ENCODE measurements at places on chromosomes 16 and 17. TPM values are rescaled to one million over a fixed set of nuclear protein-coding genes. Genes with fewer than 3 reads are reported as not detected.

DNA sequence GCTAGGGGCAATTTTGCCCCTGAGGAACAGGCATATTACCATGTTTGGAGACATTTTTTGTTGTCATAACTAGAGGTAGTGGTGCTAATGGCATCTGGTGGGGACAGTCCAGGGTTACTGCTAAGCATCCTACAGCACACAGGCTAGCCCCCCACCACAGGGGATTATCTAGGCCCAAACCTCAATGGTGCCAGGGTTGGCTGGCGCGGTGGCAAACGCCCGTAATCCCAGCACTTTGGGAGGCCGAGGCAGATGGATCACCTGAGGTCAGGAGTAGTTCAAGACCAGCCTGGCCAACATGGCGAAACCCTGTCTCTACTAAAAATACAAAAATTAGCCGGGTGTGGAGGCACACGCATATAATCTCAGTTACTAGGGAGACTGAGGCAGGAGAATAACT is 15.2 kb downstream of the C1QTNF1 start:
- DNase-seq, result peak; percentile 18

The SLFN5 gene
- total RNA-seq, result 8.5 TPM

The CLEC3A gene
- total RNA-seq, result not detected

The YBX2 gene
- total RNA-seq, result 17.9 TPM

The SAMD14 gene
- 2.6 TPM for total RNA-seq

- no peak for DNase-seq
Observed at GRCh38 chr17:40099619-40100418, 570 bp downstream of the NR1D1 start.

The NME3 gene
- total RNA-seq, result 49.1 TPM

DNA sequence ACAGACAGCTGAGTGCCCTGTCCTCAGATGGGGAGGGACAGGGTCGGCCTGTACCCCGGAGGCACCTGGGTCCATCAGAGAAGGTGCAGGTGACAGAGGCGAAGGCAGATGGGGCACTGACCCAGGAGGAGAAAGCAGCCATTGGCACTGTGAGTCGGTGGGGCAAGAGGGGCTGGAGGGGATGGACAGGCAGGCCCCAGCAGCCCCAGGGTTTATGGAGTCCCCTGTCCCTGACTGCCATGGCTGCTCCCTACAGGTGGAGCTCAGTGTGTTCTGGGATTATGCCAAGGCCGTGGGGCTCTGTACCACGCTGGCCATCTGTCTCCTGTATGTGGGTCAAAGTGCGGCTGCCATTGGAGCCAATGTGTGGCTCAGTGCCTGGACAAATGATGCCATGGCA is 32.1 kb downstream of the ANKRD40 start:
- peak; percentile 84 for DNase-seq

DNA sequence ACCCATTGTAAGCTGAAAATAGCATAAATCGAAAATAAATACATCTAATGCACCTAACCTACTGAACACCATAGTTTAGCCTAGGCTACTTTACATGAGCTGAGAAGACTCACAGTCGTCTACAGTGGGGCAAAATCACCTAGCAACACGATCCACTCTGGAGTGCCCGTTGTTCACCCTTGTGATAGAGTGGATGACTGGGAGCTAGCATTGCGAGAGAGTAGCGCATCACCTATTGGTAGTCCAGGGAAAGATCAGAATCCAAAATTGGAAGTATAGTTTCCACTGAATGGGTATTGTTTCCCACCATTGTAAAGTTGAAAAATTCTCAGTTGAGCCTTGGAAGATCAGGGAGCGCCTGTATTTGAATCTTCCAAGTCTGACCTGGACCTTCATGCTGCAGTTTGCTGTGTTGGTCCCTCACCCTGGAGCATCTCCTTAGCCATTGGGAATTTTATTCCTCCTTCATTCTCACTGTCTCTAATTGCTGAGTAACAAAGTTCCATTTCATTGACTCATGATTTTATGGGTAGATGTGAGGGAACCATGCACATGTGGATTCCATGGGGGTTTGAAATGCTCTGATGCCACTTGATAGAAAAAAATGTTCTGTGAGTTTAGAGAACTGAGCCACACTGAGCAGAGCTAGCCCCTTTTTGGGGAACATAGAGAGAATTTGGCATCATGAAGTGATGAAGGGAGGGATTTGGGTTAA is 19.6 kb downstream of the AKAP1 start:
- DNase-seq, result no peak

DNA sequence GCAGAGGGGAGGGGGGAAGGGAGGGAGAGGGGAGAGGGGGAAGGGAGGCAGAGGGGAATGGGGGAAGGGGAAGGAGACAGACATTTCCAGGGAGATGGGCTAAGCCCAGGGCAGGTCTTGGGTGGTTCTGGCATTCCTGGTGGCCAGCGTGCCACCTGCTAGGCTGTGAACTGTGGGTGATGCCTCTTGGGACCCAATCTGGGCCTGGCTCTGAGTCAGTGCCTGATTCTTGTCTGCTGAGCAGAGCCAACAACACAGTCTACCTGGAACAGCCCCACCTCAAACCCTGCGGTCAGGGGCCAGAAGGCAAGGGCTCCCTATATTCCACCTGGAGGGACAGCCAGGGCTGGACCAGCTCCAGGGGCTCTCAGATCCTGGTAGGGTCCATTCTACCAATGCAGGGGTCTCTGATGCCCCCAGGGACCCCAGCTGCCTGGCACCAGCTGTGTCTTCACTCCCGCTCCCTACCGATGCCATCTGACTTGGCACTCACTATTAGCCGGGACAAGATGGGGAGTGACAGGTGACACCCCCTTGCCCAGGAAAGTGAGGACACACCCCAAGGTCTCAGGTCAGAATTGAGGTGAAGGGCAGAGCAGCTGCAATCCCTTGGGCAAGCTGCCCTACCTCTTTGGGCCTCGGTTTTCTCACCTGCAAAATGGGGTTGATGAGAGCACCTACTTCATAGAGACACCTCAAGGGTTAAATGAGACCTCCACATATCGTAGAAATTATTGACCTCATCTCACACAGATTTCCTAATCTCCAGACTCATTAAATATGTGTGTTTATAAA is 87.2 kb downstream of the LITAF start:
- no peak for DNase-seq

GRCh38 chr17:82863941-82864712 is 24.3 kb upstream of the ZNF750 start:
- DNase-seq, result peak; percentile 82

- DNase-seq, result peak; percentile 53
Observed at GRCh38 chr16:28951410-28951943, 740 bp downstream of the NFATC2IP start.

DNA sequence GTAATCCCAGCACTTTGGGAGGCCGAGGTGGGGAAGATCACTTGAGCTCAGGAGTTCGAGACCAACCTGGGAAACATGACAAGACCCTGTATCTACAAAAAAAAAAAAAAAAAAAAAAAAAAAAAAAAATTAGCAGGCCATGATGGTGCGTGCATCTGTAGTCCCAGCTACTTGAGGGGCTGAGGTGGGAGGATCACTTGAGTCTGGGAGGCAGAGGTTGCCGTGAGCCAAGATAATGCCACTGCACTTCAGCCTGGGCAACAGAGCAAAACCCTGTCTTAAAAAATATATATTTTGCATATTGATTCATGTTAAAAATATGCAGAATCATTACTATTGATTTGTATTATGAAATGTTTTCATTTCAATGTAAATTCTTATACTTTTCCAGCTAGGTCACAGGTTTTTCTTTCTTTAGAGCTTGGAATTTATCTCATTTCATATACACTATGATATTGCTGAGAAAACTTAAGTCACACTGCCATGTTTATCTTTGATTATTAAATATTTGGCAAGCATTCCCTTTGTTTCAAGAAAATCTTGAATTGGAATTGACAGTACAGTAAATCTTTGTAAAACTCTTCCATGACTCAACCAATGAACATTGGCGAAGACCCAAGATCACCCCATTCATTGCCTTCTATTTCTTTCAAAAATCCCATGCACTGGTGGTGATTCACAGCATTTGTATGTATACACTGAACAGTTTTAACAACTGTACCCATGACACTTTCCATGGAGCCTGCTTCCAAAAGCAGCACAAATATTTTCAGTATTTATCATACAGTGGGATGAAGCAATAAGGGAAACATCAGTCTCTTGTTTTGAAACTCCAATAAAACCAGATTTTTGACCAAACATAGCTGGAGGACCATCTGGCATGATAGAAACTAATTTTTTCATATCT is 83.5 kb upstream of the TNRC6A start:
- DNase-seq, result peak; percentile 17

GRCh38 chr17:46141645-46142044 is 51.6 kb downstream of the KANSL1 start:
- no peak for DNase-seq

- DNase-seq, result no peak
Observed at GRCh38 chr16:51822471-51822870, 671.4 kb upstream of the SALL1 start.

The IRX5 gene
- not detected for total RNA-seq

GRCh38 chr17:29390851-29391631 is 878 bp downstream of the TAOK1 start:
- peak; percentile 62 for DNase-seq

The TMEM92 gene
- total RNA-seq, result 2.6 TPM

GRCh38 chr16:7227229-7227721 is 105.4 kb upstream of the RBFOX1 start:
- DNase-seq, result no peak

GRCh38 chr17:41521574-41522261 is 3.0 kb upstream of the KRT15 start:
- peak; percentile 89 for DNase-seq

DNA sequence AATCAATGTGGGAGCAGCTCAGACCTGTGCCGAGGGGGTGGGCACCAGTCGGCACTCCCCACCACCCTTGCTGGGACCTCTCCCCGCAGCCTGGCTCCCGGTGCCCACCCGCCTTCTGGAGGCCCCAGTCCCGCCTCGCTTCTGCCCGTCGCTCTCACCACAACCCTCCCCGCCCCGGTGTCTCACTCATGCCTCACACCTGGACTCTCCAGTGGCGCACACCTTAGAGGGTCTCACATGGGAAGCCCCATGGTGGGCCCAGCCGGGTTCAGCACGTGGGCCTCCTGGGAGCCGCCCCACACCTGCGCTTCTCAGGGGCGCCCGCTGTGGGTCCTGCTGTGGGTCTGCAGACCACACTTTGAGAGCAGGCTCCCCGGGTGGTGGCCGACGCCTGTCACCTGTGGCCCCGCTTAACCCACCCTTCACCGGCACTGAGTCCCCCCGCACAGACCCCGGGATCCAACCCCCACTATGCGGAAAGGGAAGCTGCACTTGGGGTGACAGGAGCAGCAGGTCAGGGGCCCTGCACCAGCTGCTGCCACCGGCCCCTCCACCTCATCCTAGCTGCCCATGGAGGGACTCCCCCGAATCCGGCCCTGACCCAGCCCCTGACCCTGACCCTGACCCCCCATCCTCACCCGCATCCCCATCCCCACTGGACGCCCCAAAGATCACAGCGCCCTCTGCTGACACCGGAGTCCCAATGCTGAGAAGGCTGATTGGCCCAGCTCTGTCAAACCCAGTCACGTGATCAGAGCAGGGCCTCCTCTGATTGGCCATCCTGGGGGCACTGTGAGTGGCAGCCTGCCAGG is 27.4 kb upstream of the SLC38A10 start:
- peak; percentile 56 for DNase-seq

The SPIRE2 gene
- 84.2 TPM for total RNA-seq

GRCh38 chr16:47538472-47538871 is 77.3 kb downstream of the PHKB start:
- DNase-seq, result no peak

GRCh38 chr17:3804503-3804931 is 3.5 kb upstream of the ITGAE start:
- DNase-seq, result no peak

GRCh38 chr16:30931068-30931650 is 7.8 kb downstream of the FBXL19 start:
- DNase-seq, result no peak

The RAPGEFL1 gene
- 147 TPM for total RNA-seq

The RPH3AL gene
- 24.0 TPM for total RNA-seq

DNA sequence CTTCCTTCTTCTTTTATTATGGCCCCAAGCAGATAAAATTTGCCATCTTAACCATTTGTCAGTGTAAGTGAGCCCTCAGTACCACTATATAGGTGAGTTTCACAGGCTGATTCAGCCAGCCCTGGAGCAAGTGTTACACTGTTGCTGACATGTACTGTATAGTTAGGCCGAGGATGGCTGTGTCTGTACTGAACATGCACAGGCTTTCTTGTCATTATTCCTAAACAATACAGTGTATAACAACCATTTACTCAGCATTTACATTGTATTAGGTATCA is 53.7 kb downstream of the AMFR start:
- no peak for DNase-seq

The TBC1D26 gene
- total RNA-seq, result not detected

DNA sequence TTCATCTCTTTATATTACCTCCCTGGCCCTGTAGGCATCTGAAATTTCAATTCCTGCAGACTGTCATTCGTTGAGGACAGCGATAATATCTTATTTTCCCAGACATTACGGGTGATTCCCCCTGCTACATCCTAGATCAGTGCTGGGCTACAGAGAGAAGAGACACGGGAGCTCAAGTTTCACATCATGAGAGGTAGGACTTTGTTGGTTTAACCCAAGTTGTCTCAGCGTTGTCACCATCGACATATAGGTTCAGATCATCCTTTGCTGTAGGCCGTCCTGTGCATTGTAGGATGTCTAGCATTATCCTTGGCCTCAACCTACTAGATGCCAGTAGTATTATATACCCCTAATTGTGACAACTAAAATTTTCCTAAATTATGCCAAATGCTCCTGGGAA is 19.3 kb downstream of the MT1X start:
- no peak for DNase-seq

GRCh38 chr17:72189768-72190593 is 69.2 kb downstream of the SOX9 start:
- DNase-seq, result no peak

The GUCY2D gene
- total RNA-seq, result not detected

Measured in mucosa of descending colon (tissue), 3 donors.